Ammon's horn (tissue), 1 donor: ENCODE measurements at places on chromosomes 7 and 10.

DNA sequence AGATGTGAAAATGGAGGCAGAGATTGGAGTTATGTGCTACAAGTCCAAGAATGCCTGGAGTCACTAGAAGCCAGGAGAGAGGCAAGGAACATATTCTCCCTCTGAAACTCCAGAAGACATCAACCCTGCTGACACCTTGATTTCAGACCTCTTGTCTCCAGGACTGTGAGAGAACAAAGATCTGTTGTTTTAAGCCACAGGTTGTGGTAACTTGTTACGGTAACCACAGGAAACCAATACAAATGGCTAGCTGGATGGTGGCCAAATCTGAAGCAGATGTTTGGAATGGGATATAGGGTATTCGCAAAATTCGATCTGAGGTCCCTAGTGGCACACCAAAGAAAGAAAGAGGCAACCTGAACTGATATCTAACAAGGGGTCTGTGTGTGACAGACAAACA, 129.0 kb downstream of the HERPUD2 start:
- DNase-seq = no peak

- no peak for DNase-seq
Observed at GRCh38 chr7:84837405-84837804, 349.5 kb downstream of the SEMA3D start.

DNA sequence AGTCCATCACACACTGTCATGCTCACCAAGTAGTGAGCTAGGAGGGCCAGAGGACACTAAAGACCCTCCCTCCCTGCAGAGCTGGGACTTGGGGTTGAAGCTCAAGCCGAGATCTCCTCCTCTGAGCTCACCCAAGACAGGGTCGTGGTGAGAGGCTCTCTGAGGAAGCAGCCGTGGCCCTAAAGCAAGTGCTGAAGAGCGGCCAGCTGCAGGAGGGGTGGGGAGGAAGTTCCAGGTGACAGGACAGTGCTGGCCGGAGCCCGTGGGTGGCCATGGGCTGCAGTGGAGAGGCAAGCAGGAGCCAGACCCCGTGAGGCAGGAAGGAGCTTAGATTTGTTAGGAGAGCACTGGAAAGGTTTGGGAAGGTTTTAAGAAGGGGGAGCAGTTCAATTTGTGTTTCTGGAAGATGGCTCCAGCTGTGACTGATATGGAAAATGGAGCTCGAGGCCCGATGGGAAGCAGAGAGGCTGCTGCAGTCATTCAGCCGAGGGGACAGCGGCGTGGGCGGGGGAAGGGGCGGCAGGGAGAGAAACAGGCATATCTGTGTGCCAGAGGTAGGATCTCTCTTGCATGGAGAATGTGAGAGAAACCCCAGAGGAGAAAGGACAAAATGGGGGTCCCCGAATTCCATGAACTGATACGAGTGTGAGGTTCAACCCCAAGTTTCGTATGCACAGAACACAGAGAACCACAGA, 26.9 kb upstream of the DNAAF5 start:
- no peak for DNase-seq

- no peak for DNase-seq
Observed at GRCh38 chr10:33391611-33392465, 57.4 kb upstream of the NRP1 start.

DNA sequence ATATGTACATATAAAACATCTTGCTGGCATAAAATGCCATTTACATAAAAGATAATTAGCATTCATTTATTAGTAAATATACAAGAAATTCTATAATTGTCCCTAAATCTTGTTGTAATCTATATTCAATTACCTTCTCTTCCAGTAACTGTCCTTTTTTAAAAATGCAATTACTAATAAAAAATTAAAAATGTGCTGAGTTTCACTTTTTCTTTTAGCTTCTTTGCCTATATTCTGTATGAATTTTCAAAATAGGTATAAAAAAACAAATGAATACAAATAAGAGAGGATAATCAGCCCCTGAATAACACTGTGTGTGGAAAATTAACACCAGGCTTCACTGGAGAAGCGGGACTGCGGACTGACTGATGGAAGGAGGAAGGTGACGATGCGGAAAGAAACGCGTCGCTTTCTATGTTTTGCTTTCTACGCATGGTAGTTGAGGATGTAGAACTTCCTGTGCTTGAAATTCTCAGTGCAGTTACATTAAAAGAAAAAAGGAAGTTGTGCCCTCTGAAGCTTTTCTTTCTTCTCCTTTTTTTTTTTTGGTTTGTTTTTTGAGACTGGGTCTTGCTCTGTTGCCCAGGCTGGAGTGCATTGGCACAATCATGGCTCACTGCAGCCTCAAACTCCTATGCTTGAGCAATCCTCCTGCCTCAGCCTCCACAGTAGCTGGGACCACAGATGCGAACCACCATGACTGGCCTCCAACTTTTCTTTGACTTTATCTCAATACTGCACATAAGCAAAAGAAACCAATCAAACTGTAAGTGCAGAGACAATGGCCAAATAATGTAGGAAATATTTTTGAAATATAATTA, 7.4 kb upstream of the ZMYND11 start:
- DNase-seq = peak; percentile 57

GRCh38 chr10:47035819-47036337, 124.7 kb downstream of the PTPN20 start:
- no peak for DNase-seq

DNA sequence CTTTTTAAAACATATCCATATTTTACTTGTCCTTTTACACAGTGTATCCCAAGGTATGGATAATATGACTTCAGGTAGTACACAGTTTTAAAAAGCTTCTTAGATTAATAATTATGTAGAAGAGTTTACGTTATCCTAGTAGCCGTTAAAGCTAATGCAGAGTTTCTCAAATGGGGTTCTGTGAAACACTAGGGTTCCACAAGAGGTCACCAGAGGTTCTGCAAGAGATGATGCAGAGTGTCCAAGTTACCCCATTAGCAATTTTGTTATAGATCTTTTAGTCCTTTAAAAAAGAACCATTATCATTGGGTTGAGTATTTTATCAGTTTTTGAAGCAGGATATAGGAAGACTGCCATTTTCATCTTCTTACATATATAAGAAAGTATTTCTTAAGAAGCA, 298.9 kb upstream of the HPS1 start:
- no peak for DNase-seq
